ENCODE measurements at places on chromosomes 4 and X.

DNA sequence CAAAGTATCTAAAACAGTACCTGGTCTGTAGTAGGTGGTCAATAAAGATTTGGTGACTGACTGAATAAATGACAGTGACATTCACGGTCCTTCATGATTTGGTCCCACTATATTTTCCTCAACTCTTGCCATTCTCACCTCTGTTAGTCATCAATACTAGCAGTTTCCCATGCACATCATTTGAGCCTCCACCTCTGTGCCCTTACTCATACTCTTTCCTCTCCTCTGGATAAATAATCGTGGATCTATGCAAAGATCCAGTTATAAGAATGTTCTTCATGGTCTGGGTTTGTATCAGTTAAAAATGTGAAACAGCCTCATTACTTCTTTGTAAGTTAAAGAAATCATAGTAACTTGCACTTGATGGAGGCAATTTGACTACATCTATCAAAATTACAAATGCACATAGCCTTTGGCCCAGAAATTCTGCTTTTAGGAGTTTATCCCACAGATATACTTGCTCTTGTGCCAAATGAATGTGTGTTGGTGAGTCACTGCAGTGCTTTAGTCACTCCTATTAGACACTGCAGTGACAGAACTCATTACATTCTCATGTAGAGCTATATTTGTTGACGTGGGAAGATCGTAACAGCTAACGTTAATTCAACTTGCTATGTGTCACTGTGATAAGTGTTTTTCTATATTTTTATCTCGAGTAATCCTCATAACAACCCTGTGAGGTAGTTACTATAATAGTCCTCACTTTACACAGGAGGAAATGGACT lies 121.9 kb upstream of the SMIM10 start:
- no peak for DNase-seq

- no peak for DNase-seq
These were observed 36.6 kb downstream of the TMEM156 start for GRCh38 chr4:38995660-38996005.

DNA sequence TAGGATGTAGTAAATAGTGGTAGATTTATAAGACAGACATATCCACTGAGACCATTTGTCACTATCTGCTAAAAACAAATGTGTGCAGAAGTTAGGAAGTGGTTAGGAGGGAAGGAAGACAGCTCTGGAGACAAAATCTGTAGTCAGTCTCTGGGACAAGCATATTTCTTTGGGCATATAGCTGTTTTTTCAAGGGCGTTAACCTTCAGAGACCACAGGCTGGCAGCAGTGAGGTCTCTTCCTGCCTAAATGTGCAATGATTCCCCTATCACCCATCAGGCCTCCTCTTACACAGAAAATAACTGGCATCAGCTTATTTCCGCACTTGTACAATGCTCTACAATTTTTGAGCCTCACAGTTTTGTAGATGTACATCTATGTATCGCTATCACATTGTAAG lies 6.5 kb downstream of the TMEM150C start:
- DNase-seq: peak; percentile 45

GRCh38 chr4:159941076-159941475 lies 838.2 kb downstream of the RAPGEF2 start:
- no peak for DNase-seq
